ENCODE measurements at places on chromosomes 6 and 20.

DNA sequence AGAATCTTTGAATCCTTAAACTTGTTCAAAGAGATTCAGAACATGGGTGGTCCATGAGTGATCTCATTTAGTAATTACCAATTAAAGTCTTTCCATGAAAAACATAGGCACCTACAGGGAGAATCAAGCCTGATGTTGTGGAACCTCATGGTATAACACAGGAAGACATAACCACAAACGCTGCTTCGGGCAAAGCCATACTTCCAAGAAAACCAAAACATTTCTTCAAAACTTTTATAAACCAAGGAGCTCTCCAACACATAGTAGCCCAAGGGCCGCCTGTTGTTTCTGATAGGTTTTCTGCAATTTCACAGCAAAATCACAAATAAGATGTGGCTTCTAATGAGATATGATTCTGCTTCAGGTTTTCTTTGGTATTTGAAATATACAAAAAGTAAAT, 2.5 kb downstream of the CHD6 start:
- no peak for DNase-seq

GRCh38 chr20:31535298-31535697, 21.1 kb downstream of the HM13 start:
- no peak for DNase-seq

GRCh38 chr6:164749221-164750064, 560.0 kb downstream of the C6orf118 start:
- DNase-seq = peak; percentile 64

- peak; percentile 56 for DNase-seq
Observed at GRCh38 chr20:23187751-23188150, 101.6 kb upstream of the CD93 start.

DNA sequence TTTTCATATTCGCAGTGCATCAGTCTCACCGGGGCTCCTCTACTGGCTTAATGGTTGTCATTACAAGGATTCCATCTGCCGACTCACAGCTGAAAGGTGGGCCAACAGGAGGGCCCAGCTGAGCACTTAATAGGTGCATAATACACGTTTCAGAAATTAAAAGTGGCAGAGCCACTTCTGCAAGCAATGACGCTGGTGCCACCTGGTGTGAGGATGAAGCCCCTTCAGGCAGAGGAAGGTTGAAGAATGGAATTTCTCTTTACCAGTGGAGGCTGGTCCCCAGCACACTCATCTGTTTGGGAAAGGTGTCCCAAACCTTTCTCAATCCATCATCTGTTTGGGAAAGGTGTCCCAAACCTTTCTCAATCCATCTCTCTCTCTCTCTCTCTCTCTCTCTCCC, 8.2 kb upstream of the STMND1 start:
- no peak for DNase-seq

- no peak for DNase-seq
Observed at GRCh38 chr6:29424575-29424974, 9.8 kb downstream of the OR12D1 start.

DNA sequence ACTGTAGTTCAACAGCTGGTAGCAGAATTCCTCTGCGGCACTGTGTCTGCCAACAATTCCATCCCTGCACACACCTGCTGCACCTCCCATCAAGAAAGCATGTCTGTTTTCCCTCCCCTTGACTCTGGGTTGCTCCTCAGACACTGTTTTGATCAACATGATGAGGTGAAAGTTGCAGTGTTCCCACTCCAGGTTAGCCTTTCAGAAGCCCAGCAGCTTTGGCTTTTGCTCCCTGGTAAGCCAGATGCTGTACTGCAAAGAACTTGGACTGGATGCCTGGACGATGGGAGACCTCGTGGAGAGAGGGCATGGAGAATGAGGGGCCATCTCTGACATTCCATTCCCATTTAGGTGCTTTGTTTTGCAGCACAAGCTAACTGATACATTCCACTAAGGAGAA, 79.1 kb upstream of the MAFB start:
- DNase-seq = no peak

GRCh38 chr20:32285621-32286371, 8.3 kb downstream of the KIF3B start:
- DNase-seq = no peak

DNA sequence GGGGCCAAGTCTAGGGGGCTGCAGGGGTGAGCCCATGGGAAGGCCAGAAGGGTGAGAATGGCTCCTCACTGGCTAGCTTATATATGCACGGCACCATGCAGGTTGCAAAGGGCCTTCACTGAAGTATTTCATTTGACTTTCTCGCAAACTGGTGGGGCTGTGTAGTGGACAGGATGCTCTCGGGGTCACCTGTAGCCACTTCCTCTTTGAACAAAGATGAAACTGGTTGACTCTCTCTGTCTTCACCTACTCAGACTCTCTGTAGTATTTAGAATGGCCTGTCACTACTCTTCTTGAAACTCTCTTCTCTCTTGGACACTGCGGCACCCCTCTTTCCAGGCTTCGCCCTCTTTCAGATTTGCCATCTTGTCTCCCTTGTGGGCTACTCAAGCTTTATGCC, 560.5 kb downstream of the PKHD1 start:
- no peak for DNase-seq

DNA sequence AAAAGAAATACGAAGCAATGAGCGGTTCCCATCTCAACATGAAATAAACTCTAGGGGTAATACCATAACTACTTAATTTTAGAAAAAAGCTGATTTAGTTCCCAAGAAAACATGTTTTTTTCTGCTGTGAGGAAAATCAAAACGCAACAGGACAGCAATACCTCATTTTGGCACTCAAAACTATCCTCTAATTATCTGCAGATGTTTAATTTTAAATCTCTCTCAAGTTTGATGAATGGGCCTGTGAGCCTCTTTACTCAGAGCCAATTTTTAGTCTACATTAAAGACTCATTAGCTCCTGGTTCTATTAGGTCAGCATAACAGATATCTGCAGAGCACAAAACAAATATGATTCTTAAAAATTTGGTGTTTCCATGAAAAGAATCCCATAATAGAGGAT, 28.1 kb downstream of the RNF24 start:
- DNase-seq = no peak

- no peak for DNase-seq
Observed at GRCh38 chr20:11905460-11906179, 12.1 kb upstream of the BTBD3 start.

- no peak for DNase-seq
Observed at GRCh38 chr6:104788400-104788799, 71.3 kb downstream of the HACE1 start.

DNA sequence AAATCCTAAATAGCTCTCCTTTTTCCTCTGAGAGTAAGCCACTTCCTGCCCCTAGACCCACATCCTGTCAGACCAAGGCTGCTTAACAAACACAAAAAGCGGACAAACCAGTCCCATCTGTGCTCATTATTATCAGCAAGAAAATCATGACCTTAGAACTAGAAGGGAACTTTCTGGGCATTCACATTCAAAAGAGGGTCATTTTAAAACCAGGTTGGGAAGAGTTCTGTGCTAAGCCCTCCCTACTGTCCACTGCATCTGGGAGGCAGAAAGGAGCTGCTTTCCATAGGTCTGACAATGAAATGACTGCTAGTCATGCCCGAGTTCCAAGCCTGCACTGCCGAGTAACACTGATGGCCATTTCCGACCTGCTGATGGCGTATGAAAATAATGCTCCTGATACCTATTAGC, 15.4 kb downstream of the EZR start:
- DNase-seq = peak; percentile 28

GRCh38 chr6:68710916-68711315, 75.8 kb downstream of the ADGRB3 start:
- DNase-seq = no peak

- no peak for DNase-seq
Observed at GRCh38 chr6:139940741-139941729, 566.6 kb upstream of the CITED2 start.

DNA sequence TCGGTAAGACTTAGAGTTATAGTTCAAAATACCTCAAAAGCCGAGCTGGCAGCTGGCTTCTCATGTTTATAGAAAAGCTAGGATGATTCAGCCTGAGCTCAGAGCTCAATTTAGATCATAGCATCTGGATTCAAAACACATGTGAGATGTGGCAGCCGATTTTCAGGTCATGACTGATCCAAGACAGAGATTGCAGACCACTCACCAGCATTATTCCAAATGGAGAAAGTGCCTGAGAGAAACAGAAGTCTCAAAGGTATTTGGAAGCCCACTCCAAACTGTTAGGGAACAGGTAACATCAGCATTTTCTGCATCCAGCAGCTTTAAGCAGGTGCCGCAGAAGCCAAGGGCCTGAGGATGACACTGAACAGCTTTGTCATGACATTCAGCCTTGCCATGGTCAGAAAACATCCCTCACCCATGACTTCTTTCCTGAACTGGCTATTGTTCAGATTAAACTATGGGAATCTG, 102.2 kb downstream of the BACH2 start:
- DNase-seq = no peak

- peak; percentile 39 for DNase-seq
Observed at GRCh38 chr6:131182991-131183425, 47.7 kb downstream of the AKAP7 start.

DNA sequence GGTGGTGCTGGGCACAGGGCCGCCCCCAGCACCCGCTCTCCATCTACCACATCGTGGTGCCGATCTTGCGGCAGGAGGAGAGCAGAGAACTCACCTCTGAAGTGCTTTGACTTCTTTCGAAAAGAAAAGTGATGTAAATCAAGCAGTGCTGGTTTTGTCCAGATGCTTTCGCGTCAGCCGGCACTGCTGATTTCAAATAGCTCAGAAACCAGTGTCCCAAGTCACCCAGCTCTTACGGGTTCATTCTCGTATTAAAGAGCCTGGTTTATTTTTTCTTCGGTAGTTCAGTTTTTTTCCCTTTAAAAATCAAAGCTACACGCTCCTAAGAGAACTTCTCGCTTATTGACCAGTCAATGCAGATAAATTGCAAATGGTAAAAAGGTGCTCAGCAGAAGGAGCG, 32.1 kb downstream of the MYT1 start:
- no peak for DNase-seq

DNA sequence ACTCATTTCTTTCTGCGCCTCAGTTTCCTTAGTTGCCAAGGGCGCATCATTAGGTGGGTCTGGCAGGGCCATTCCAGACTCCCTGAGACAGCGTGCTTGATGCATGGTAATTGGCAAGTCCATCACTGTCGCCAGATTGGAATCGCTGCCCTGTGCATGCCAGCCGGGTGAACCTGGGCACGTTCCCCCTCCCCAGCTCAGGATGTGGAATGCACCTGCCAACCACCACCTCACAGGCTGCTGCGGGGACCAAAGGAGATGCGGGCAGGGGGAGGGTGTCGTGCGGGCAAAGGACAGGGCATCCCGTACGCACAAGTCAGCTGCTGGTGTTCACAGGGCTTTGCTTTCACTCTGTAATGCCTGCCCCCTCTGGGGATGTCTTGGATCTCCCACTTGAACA, 36.4 kb upstream of the PMEPA1 start:
- DNase-seq = no peak

- DNase-seq = no peak
Observed at GRCh38 chr6:137224799-137225198, 5.6 kb upstream of the IFNGR1 start.

DNA sequence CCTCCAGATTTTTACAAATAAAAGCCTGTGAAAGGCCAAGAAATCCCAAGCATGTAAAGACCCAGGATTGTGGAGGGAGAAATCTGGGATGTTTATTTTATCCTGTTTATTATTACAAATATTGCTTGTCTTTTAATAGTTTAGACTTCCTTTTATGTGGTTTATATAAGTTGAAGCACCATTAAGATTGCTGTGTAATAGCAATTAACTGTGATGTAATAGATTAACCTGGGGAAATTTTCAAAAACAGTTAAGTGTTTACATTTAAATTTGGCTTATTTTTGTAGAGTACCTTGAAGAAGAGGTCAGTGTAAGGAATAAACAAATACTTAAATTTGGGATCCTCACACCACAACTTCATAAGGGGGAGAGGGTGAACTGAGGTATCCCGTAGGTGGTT, 27.0 kb downstream of the VAPB start:
- no peak for DNase-seq

Data from renal cortical epithelial cell (primary cell).